ENCODE measurements at places on chromosomes 11 and 22.

DNA sequence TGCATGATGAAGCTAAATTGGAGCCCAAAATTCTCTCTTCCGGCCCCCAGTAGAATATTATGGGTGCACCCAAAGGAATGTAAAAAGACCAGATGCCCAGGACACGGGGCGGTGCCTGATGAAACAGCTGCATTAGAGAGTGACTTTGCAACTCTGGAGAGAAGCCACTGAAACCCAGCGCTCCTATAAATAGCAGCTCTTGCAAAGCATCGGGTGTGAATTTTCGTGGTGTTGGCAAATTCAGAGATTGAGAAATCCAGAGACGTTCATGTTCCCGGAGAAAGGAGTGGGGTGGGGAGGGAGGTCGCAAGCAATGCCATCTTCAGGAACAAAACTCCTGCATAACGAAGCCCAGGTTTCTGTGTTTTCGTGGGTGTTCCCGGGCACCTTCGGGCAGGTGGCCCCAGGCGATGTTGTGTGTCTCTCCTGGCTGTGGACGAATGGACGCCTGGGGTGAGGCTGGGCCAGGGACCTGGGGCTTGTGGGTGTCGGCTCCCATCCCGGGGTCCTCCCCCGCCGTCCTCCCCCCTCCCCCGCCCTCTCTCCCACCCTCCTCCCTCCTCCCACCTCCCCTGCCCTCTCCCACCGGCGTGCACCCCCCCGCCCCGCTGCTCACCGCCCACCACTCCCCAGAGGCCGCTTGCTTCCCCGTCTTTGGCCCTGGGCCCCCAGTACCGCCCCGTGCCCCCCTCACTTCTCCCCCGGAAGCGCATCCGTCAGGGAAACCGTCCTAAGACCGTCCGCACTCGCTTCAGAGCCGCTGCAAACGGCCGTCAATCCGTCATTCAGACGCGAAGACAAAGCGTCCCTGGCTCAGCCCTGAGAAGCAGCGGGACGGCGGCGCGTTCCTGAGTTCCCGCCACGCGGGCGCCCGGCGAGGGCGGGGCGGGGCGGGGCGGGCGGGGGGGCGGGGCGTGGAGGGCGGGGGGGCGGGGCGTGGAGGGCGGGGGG lies 26.7 kb upstream of the TOLLIP start:
- DNase-seq, result peak; percentile 58

GRCh38 chr22:46071451-46072109 lies 78.7 kb upstream of the PPARA start:
- peak; percentile 63 for DNase-seq

GRCh38 chr11:99117603-99118002 lies 96.9 kb downstream of the CNTN5 start:
- no peak for DNase-seq

- no peak for DNase-seq
Observed at GRCh38 chr11:89626366-89626765, 83.7 kb upstream of the TRIM77 start.

GRCh38 chr11:118663902-118664301 lies 15.5 kb downstream of the TREH start:
- no peak for DNase-seq

- DNase-seq, result no peak
Observed at GRCh38 chr11:108758458-108758857, 93.6 kb downstream of the DDX10 start.

DNA sequence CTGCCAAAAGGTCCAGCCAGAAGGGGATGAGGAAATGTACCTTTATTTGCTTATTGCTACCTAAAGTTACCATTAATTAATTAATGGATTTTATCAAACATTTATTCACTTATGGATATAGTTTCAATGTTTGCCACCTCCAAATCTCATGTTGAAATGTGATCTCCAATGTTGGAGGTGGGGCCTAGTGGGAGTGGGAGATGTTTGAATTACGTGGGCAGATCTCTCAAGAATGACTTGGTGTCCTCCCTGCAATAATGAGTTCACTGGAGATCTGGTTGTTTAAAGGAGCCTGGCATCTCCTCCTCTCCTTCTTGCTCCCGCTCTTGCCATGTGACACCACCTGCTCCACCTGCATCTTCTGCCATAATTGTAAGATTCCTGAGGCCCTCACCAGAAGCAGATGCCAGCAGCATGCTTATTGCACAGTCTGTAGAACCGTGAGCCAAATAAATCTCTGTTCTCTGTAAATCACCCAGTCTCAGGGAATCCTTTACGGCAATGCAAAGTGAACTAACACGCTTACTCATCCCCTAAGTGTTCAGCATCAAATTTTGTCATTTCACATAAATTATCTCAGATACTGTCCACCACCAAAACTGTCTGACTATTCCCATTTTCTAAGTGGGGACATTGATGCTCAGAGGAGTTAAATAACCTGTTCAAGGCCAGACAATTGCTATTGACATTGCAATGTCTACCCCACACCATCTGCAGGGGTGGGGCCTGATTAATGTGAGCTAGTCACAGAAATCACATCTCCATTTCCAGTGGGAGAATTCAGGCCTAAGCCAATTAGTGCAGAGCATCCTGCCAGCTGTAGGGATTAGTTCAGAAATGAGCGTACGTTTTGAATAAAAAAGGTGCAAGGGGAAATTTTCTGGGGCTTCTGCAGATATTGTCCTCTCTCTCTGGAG lies 51.6 kb upstream of the SYN3 start:
- no peak for DNase-seq

GRCh38 chr11:61679296-61679695 lies 895 bp upstream of the DAGLA start:
- DNase-seq, result no peak

- no peak for DNase-seq
Observed at GRCh38 chr11:73480677-73481076, 104.5 kb downstream of the RELT start.

GRCh38 chr11:120657306-120658070 lies 145.9 kb downstream of the GRIK4 start:
- no peak for DNase-seq

- DNase-seq, result no peak
Observed at GRCh38 chr11:20026629-20027555, 133.4 kb downstream of the DBX1 start.

DNA sequence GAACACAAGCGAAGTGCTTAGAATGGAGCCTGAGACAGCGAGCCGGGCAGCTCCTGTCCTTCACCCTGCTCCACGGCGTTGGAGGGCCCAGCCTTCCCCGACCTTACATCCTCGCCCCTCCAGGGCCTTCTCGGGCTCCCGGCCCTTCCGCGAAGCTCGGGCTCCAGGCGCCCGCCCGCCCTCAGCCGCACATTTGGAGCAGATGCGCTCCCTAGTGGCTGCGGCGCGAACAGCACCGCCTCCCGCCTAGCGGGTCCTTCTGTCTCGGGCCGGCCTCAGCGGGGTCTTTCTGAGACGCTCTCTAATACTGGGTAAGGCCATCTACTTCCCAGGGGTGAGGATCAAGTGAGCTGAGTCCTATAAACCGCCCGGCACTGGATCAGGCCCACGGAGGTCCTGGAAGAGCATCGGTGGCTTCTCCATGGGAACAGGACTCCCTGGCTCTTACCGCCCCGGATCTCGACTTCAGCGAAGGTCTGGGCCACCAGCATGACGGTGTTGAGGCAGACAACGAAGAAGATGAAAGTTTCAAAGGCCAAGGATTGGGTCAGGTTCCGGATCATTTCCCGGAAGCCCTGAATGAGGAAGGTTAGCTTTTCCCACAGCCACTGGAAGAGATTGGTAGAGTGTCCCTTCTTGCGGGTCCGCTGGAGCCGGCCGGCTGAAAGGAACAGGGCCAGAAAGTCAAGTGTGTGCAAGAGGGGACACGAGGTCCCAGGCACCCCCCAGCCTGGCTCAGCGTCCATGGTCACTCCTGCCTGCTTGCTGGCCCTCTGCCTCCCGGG lies 3.7 kb downstream of the CATSPER1 start:
- DNase-seq, result peak; percentile 65

GRCh38 chr11:120383518-120384155 lies 47.4 kb downstream of the ARHGEF12 start:
- no peak for DNase-seq

DNA sequence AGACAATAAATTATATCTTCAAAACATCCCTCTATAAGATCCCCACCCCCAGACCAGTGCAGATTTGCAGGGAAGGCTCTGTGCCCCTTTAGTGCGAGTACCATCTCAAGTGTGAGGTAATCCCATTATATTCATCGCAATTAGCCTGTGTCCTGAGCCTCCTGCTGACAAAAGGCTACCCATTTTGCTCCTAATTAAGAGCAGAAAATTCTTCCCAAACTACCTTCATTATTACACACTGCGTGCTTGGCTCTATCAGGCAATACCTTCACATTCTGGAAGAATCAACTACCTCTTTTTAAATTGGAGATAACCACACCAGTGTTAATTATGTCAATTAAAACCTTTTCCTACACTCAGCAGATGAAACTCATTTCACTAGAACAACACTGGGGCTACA lies 1133.4 kb upstream of the CCDC90B start:
- DNase-seq, result no peak

GRCh38 chr11:10913075-10913474 lies 55.2 kb upstream of the ZBED5 start:
- DNase-seq, result no peak

DNA sequence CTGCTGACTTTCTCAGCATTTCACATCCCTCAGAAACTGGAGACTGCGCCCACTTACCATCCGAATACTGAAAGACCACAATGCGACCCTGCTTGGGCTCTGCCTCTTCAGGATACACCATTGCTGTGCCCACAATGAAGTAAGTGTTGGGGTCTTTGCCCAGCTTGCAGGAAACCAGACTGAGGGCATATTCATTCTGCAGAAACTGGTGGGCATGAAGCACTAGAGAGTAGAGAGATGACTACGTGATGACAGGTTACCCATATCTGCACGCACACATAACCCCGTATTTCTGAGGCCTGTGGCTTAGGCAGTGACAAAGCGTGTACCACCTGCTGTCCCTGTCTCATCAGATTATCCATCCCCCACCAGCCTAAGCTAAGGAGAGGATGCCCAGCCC lies 14.6 kb upstream of the VWCE start:
- no peak for DNase-seq

DNA sequence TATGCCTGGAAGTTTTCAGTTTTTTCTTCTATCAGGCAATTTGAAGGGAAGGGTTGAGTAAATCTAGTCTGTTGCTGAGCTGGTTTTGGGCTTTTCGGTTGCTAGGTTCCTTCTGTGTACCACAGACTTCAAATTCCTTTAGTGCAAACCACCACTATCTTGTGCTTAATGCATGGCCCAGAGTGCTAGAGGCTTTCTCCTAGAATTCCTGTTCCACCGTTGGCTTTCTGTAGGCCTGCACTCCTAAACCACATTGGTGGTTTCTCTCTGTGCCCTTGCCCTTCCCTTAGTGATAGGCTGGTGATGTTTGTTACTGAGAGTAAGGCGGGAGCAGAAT lies 47.1 kb upstream of the CTSC start:
- no peak for DNase-seq

- DNase-seq, result no peak
Observed at GRCh38 chr11:47986742-47987141, 6.4 kb downstream of the PTPRJ start.

DNA sequence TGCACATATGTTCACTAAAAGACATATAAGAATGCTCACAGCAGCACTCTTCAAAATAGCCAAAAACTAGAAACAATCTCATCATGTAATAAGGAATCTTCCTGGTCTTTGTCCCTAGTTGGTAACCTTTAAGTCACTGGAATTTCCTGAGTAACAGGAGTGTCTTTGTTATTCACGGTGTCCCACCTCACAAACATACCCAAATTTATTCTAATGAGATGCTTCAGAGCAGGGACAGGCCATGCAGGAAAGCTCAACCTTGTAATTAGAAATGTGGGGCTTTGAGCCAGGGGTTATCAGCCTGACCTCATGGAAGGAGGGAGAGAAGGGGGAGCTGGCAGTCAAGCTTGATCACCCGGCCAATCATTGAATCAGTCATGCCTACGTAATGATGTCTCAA lies 40.3 kb upstream of the NFRKB start:
- DNase-seq, result no peak

DNA sequence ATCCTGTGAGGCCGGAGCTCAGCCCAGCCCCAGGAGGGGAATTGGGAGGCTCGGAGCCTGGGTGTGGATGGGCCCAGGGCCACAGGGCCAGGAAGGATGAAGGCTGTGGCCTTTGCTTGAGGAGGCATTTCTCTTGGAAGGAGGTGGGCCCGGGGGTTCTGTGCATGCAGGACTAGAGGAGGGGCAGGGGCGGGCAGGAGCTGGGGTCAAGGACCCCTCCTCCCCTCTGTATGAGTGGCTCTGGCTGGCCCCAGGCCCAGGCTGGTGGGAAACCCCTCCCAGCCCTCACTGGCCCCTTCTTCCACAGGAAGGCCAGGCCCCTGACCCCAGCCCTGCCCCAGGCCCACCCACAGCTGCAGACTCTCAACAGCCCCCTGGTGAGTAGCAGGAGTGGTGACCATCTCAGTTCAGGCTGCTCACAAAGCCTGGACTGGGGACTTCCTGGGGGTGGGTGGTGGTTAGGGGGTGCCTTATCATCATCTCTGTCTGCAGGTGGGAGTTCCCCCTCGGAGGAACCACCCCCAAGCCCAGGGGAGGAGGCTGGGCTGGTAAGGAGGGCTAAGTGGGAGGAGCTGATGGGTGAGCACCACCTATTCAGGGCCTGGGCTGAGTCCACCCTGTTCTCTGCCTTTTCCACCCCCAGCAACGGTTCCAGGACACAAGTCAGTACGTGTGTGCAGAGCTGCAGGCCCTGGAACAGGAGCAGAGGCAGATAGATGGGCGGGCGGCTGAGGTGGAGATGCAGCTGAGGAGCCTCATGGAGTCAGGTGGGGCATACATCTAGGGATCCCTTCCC lies 6.0 kb downstream of the KCNK7 start:
- no peak for DNase-seq

DNA sequence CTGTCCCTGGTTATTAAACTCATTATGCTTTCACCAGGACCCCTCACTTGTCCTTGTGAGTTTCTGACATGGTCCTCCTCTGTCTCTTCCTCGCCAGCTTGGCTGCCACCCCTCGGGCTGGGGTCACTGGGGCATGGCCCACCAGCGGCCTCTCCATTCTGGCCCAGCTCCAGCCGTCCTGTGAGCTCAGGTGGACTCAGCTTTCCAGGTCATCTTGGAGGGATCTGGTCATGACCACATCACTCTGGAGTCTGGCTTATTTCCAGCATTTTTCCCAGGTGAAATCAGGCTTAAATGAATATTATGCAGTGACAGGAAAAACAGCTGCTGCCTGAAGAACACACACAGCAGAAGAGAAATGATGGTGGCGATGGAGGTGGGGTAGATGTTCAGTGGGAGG lies 224.5 kb downstream of the ADAMTS15 start:
- DNase-seq, result no peak

GRCh38 chr11:32039149-32039548 lies 51.7 kb upstream of the RCN1 start:
- no peak for DNase-seq

DNA sequence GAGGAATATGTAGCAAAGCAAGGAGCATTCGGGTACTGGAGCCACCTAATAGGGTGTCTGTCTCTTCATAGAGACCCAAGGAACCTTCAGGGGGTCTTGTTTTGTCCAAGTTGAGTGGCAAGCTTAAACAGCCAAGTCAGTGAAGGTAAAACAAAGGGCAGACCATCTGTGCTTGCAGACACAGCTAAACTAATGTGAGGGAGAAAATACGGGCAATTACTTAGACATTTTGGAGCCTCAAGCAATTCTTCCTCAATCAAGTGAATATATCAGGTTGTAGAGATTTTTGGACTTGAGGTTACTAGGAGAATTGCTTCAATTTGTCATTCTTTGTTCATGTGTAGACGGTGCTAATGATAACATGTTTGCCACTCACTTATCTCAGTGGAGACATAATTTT lies 148.2 kb upstream of the ARHGAP20 start:
- DNase-seq, result no peak

All from activated CD4-positive, alpha-beta T cell treated with anti-CD3 and anti-CD28 coated beads for 4 hours (primary cell).